ENCODE measurements at places on chromosomes 13 and 19. TPM values are rescaled to one million over a fixed set of nuclear protein-coding genes. Genes with fewer than 3 reads are reported as not detected.
A peak's percentile ranks its signal among the peaks of the same experiment; 100 is the strongest.

DNA sequence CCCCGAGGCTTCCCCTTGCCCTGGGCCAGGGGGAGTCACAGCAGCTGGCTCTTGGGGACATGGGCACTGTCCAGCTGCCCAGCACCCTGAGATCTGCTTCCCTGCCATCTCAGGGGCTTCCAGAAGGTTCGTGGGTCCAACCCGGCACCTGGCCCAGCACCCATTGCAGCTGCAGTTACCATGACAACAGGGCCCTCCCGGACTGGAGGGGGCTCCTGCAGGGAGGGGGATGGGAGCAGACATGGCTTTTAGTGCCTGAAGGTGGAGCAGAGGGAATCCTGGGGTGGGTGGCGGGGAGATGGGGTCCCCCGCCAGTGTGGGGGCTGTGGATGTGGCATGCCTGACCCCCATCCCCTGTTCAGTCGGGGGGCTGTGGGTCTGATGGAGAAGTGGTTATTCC is 14.7 kb downstream of the PIN1 start:
- no peak for DNase-seq

GRCh38 chr19:18770663-18771327 is 20.3 kb downstream of the COMP start:
- no peak for DNase-seq

DNA sequence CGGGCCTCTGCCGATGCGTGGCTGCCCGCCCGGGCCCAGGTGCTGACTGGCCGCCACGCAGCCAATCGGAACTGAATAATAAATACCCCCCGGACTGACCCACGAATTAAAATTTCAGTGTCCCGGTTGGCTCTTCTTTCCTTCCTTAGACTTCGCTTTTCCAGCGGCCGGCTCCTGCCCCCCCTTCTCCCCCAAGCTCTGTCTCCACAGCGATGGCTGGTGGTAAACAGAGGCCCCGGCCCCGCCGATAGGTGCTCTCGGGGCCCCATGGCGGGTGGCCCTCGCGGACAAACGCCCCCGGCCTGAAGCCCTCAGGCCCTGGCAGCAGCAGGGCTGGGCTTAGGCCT is 2.6 kb downstream of the ZBTB7A start:
- DNase-seq: peak; percentile 67

GRCh38 chr19:11447347-11448262 is 12.2 kb downstream of the PRKCSH start:
- DNase-seq: no peak

- no peak for DNase-seq
These were observed 28.6 kb downstream of the MARK4 start for GRCh38 chr19:45279587-45280192.

DNA sequence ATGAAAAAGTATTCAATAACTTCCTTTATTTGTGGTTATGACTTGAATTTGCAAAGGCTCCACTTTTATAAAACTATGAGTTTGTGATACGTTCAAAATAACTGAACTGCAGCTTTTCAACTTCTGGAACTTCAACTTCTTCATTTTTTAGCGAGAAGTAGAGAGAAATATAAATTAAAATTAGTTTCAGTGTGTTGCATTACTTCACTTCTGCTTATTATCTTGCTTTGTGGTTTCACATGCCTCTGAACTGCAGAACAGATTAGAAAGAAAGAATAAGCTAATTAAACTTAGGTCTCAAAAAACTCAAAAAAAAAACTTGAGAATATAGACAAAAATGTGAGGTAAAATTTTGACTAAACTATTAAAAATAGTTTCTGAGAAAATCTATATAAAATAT is 1073.4 kb downstream of the PCDH17 start:
- no peak for DNase-seq

- peak; percentile 91 for DNase-seq
These were observed 1.1 kb downstream of the HSPB6 start for GRCh38 chr19:35755550-35756376.

- peak; percentile 89 for DNase-seq
These were observed 53.6 kb upstream of the LDLR start for GRCh38 chr19:11035441-11036377.

- peak; percentile 91 for DNase-seq
These were observed 147.9 kb downstream of the KATNAL1 start for GRCh38 chr13:30159446-30159839.

- DNase-seq: peak; percentile 22
These were observed 12.0 kb downstream of the EBPL start for GRCh38 chr13:49679246-49679645.

DNA sequence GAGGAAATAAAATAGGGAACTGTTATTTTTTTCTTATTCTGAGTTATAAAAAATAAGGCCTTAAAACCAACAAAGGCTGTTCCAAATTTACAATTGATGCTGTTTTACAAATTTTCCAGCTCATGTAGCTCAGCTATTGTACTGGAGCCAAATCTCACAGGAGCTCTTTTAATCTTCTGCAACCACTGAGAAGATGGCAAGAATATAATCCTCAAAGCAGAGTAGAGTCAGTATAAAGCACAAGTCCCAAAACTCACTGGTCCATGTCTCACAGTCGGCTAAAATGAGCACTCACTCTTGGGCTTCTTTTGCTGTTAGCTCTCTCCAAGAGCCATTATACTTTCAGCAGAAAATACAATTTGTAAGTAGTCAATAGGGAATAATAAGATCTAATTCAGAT is 1074.4 kb upstream of the PRR20A start:
- no peak for DNase-seq

DNA sequence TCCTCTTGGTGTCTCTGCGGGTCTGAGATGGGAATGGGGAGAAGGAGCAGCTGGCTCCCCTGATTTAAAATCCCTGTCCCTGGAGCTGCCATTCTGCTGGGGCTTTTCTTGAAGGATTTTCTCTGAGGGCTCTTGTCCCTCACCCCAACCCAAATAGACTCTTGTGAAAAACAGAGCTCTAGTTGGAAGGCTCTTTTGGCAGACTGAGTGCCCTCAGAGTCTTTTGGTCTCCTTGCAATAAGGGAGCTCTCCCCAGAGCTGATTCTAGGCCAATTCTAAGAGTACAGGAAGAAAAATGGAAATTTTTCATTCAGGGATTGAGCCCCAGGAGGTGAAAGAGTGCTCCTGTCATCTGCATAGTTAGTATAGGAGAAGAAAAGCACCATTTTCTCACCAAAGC is 238.3 kb downstream of the COG6 start:
- no peak for DNase-seq

DNA sequence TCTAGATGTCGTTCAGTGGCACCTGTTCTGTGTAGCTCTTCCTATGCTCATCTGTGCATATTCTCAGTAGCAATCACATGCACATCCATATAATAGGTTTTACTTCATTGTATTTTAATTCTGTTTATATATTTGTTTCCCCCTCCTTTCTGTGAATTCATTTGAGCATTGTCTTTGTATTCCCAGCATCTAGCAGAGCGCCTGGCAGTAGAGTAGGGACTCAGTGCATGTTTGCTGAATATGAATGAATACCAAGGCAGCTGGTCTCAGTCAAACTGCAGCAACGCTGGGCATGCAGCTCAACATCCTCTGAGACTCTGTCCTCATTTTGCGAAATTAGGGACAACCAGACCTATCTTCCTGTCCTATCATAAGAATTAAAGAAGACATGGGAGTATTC is 330.1 kb downstream of the SPRY2 start:
- DNase-seq: no peak

- DNase-seq: peak; percentile 60
These were observed 27.9 kb upstream of the NDUFS7 start for GRCh38 chr19:1355568-1356507.

- DNase-seq: no peak
These were observed 63.7 kb downstream of the CRYL1 start for GRCh38 chr13:20461860-20462532.

DNA sequence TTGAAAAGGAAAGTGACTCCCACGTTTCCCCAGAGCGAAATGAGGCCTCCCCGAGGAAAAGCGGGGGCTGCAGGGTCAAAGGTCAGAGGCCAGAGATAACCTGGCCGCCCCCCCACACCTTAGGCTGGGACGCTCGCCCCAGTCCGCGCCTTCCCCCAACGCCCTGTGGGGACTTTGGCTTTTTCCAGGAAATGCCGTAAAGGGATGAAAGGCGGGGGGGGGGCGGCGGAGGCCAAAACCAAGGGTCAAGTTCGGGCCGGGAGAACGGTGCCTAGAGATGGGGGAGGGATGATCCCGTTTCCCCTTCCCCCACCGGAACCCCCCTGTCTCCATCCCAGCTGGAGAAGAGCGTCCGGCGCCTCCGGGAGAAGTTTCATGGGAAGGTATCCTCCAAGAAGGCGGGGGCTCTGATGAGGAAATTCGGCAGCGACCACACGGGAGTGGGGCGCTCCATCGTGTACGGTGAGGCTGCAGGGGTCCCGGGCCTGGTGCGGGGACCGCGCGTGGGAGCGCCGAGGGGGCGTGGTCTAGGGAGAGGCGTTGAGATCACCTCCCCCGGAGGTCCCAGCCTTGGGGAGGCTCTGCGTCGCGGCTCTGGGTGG is 575 bp downstream of the SHFL start:
- peak; percentile 42 for DNase-seq

DNA sequence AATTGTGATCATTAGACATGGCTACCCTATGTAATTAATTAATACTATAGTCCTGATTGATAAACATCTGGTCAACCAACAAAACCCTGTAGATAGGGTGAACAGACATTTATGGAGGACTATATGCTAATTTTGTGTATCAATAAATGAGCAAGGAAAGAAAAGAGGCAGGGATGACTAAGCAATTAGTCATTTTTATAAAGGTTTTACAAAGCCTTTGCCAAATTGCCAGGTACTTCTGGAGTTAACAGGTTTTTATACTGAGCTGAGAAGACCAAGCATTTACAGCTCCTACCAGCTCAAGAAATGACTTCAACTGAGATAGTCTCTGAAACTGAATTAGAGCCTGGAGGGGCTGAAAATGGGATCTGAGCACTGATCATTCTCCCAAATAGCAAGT is 186.8 kb upstream of the PRR20A start:
- no peak for DNase-seq

GRCh38 chr19:13429563-13429962 is 76.7 kb downstream of the CACNA1A start:
- DNase-seq: peak; percentile 28

- no peak for DNase-seq
These were observed 440.1 kb upstream of the NBEA start for GRCh38 chr13:34502011-34502410.

DNA sequence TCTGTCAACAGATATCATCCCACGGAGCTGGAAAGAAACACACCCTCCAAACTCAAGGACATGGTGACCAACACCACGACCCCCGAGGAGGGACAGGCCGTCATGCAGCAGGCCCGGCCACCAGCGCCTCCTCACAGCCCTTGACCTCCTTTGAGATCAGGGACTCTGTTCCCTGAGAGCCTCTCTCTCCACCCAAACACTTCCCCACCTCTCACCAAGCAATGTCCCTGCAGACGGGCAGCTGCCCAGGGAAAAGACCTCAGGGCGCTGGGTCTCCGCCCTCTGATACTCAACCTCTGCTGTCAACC is 10.0 kb downstream of the SCGB2B2 start:
- DNase-seq: no peak

DNA sequence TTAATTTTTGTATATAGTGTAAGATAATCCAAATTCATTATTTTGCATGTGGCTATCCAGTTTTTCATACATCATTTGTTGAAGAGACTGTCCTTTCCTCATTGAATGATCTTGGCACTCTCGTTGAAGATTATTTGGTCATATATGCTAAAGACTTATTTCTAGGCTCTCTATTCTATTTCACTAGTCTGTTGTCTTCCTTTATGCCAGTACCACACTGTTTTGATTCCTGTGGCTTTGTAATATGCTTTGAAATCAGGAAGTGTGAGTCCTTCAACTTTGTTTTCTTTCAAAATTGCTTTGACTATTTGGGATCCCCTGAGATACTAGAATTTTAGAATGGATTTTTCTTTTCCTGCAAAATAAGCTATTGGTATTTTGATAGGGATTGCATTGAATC is 24.5 kb downstream of the FNDC3A start:
- no peak for DNase-seq

DNA sequence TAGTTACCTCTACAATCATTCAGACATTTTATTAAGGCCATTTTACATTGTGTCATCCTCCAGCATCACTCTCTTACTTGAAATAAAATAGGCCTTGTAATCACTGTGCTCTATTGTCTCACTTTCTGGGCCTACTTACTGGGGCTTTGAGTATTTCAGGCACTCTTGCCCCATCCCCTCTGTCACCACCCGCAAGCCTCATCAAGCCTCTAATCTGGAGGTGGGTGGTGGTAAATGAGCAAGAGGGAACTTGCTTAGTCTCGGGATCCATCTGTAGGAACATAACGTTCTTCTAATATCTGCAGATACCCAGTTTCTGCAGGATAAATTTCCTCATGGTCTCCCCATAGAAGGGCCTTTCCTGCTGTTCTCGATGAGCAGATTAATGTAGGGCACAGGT is 19.4 kb upstream of the GPR18 start:
- DNase-seq: no peak

DNA sequence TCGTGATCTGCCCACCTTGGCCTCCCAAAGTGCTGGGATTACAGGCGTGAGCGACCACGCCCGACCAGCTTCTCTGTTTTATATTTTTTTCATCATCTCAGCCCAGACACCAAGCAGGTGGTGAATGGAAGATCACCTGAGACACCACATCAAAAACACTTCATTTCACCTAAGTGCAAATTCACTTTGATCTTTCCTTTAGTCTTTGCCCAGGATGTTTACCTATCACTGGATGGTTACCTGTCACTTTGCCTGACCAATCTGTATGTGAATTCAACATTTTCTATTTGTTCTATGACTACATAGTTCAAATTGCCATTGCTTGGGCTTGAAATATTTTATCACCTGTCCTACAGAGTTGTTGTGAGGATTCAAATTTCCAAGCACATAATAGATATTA is 65.7 kb downstream of the PAN3 start:
- DNase-seq: no peak

- peak; percentile 13 for DNase-seq
These were observed 4.1 kb downstream of the ENOX1 start for GRCh38 chr13:43782686-43783085.

DNA sequence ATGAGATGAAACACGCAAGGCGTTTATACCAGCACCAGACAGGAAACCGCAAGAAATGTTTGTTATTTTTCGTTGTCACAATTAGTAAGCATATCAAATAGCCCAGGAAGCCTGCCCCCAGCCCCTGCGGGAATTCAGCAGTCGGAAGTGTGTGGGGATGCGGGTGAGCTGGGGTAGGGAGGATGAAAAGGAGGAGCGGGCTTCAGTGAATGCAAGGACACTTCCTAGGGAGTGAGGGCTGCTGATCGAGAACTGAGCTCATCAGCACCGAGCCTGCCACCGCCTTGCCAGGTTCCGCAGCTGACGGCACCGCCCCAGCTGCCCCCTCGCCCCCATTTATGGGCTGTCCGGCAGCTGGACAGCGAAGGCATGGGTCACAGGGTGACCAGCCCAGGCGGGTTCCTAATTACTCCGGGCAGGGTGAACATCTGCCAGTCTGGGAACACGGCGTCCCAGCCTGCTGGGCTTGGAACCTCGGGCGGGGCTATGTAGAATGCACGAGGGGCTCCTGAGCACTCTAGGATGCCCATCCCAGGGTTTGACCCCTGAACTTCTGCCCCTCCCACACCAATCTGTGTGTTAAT is 1.6 kb upstream of the BEST2 start:
- DNase-seq: peak; percentile 33

SPRED3 gene
- total RNA-seq: 7.7 TPM

C1QTNF9B gene
- total RNA-seq: not detected

CC2D1A gene
- 22.8 TPM for total RNA-seq

ZNF559 gene
- 6.7 TPM for total RNA-seq

TEX29 gene
- total RNA-seq: not detected

ATP4B gene
- total RNA-seq: not detected

KANK2 gene
- total RNA-seq: 278 TPM

KIR2DL3 gene
- not detected for total RNA-seq

MTRF1 gene
- total RNA-seq: 17.1 TPM

NUFIP1 gene
- 1.0 TPM for total RNA-seq

OR10H2 gene
- not detected for total RNA-seq

LRRC25 gene
- total RNA-seq: not detected

GIPC3 gene
- not detected for total RNA-seq

ZNF66 gene
- 1.9 TPM for total RNA-seq

FFAR2 gene
- total RNA-seq: not detected

TRPC4 gene
- total RNA-seq: 10.5 TPM

Measured in GM23248 (cell line).